GM23248 (cell line): ENCODE measurements at places on chromosomes 7 and 10. TPM values are rescaled to one million over a fixed set of nuclear protein-coding genes. Genes with fewer than 3 reads are reported as not detected.

- no peaks in the 10 kb centered on the region for H3K36me3 ChIP-seq
- H3K4me3 ChIP-seq = no peak overlapping the region
- H3K27me3 ChIP-seq = no peaks in the 10 kb centered on the region
- peaks cover 40% of the 10 kb centered on the region for H3K4me1 ChIP-seq
- DNase-seq = no peak
These were observed 2.7 kb upstream of the PDCD4 start for GRCh38 chr10:110868981-110869380.

GRCh38 chr7:88299126-88299525 is 7.6 kb downstream of the STEAP4 start:
- no peak overlapping the region for H3K27ac ChIP-seq
- H3K36me3 ChIP-seq = no peaks in the 10 kb centered on the region
- no peak overlapping the region for H3K4me3 ChIP-seq
- no peak for DNase-seq

DNA sequence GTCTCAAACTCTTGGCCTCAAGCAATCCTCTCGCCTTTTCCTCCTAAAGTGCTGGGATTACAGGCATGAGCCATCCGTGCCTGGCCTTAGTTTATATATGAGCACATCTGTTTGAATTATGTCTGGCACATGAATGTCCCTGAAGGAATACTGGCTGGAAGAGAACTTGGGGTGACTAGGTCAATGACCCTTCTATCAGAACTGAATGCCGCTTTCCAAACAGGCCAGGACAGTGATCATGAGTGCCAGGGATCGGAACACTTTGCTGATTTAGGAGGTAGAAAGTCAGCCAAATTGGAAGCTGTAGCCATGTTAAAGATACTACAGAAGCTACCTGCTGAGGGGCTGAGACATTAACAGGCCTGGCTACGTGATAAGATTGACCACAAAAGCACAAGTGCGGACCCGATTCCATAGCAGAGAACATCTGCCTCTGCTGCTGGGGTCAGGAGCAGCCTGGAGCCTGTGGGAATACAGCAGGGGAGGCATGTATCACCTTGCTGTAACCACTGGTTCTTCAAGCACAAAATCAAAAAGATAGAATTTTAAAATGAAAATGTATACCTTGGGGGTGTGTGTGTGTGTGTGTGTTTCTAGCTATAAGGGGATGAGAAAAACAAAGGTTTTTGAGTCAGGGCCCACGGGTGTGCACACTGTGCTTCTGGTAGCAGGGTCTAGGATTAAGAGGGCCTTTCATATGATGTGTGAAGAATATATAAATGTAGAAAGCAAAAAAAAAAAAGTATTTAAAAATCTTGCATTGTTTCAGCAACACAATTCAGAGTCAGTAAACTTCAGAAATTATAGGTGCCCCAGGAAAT is 293.7 kb downstream of the BBS9 start:
- peaks cover 8% of the 10 kb centered on the region; the same call in 1 of the 2 replicates for H3K4me1 ChIP-seq
- no peak for DNase-seq
- H3K4me3 ChIP-seq = no peak overlapping the region
- H3K36me3 ChIP-seq = no peaks in the 10 kb centered on the region
- H3K27me3 ChIP-seq = no peaks in the 10 kb centered on the region
- H3K27ac ChIP-seq = no peak overlapping the region

- H3K4me3 ChIP-seq = no peak overlapping the region
- peaks cover 6% of the 10 kb centered on the region; the same call in 1 of the 2 replicates for H3K4me1 ChIP-seq
- no peaks in the 10 kb centered on the region for H3K27me3 ChIP-seq
- H3K36me3 ChIP-seq = no peaks in the 10 kb centered on the region
These were observed 61.2 kb downstream of the SEMA3D start for GRCh38 chr7:85125651-85126131.

DNA sequence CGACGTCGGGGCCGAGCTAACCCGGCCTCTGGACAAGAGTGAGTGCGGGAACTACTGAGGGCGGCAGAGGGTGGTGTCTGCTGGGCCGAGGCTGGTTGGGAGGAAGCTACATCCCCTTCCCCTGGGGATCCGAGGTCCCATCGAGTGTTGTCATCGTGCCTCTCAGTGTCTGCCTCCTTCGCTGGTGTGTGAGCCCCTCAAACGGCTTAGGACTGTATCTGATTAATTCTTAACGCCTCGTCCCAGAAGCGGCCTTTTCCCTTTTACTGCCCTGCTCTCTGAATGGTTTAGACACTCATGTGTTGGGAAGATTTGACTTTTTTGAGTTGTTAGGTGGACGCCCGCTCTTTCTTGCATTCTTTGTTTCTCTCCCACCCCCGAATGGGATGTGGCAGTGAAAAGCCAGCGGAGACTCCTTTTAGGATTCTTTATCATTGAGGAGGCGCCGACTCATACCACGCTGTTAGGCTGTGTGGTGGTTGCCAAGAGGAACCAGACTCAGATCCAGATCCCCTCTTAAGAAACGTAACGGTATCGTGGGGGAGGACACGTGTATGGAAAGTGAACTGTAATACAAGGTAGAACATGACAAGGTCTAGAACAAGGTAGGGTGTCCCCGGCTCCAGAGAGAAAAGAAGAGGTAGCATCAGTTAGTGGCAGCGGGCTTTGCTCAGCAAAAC is 631 bp downstream of the SUPV3L1 start:
- H3K27ac ChIP-seq = peak overlapping the region; percentile 95
- no peaks in the 10 kb centered on the region for H3K27me3 ChIP-seq
- H3K4me3 ChIP-seq = peak overlapping the region; percentile 98
- H3K4me1 ChIP-seq = peaks cover 7% of the 10 kb centered on the region
- DNase-seq = peak; percentile 81
- peaks cover under 1% of the 10 kb centered on the region; the same call in 1 of the 2 replicates for H3K36me3 ChIP-seq

GRCh38 chr7:116403265-116403664 is 96.3 kb upstream of the CAV2 start:
- peak overlapping the region; percentile 15 for H3K27ac ChIP-seq
- H3K4me3 ChIP-seq = no peak overlapping the region
- H3K4me1 ChIP-seq = peaks cover 33% of the 10 kb centered on the region

GRCh38 chr7:36128448-36129047 is 24.5 kb upstream of the EEPD1 start:
- peaks cover 8% of the 10 kb centered on the region for H3K4me1 ChIP-seq
- H3K36me3 ChIP-seq = no peaks in the 10 kb centered on the region
- peak; percentile 97 for DNase-seq
- no peaks in the 10 kb centered on the region for H3K27me3 ChIP-seq

- no peak overlapping the region for H3K27ac ChIP-seq
- H3K36me3 ChIP-seq = no peaks in the 10 kb centered on the region
- no peak overlapping the region for H3K4me3 ChIP-seq
- H3K4me1 ChIP-seq = no peaks in the 10 kb centered on the region
- H3K27me3 ChIP-seq = peaks cover 14% of the 10 kb centered on the region; the same call in 1 of the 2 replicates
- DNase-seq = no peak
These were observed 101.5 kb upstream of the GPR26 start for GRCh38 chr10:123564631-123565030.

- no peaks in the 10 kb centered on the region for H3K27me3 ChIP-seq
- H3K4me3 ChIP-seq = no peak overlapping the region
These were observed 38.1 kb upstream of the FAM20C start for GRCh38 chr7:154096-154799.

DNA sequence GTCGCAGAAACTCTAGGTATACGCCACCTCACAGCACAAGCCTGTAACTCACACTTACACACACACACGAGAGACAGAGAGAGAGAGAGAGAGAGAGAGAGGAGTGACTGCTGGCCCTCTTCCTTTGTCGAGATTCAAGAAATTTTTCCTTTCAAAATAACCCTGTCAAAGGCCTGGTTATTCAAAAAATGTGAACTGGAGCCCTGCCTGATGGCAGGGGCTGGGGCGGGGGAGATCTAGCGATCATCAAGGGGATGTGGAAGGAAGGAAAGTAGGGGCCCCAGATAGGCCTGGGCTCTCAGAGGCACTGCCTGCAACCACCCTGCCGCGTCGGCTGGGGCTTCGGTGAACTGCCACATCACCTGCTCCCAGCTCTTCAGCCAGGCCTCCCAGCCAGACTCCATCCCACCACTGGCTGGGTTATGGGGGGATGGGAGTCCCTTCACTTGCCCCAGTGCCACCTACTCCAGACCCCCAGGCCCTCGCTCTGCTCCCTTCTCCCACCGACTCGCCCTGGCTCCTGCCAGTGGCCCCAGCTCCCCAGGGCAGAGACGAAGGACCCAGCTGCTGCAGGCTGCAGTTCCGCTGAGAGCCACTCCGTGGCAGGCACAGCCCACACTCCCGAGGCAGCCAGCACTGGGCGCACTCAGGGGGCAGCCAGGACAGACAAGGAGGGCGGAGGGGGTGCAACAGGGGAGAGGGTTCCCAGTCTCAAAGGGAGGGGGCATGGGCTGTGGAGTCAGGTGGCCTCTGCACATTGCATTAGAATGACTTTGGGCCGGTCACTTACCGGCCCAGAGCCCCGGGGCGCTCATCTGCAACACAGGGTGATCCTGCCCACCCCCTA is 15.3 kb downstream of the KCNH2 start:
- H3K27me3 ChIP-seq = peaks cover 41% of the 10 kb centered on the region
- H3K27ac ChIP-seq = no peak overlapping the region
- H3K4me3 ChIP-seq = no peak overlapping the region
- H3K36me3 ChIP-seq = no peaks in the 10 kb centered on the region
- DNase-seq = peak; percentile 72

- H3K27ac ChIP-seq = no peak overlapping the region
- H3K4me3 ChIP-seq = no peak overlapping the region
- no peaks in the 10 kb centered on the region for H3K27me3 ChIP-seq
These were observed 620.0 kb downstream of the CNTNAP2 start for GRCh38 chr7:146736446-146737190.

DNA sequence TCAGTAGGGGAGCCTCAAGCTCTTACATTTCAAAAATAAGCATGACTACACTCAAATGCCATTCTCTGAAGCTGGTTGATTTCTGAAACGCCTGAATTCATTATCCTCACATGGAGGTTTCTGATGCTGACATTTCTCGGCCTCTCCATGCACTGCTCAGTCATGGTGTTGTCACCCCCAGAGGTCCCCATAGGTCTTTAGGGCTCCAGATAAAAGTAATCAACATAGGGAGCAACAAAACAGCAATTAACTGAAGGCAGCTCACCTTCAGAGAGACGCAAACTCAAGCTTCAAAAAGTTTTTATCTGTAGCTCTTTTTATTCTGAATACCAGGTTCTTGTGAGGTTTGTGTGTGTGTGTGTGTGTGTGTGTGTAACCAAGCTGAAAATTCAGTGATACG is 223.2 kb upstream of the LRRN3 start:
- no peak overlapping the region for H3K27ac ChIP-seq
- H3K4me3 ChIP-seq = no peak overlapping the region
- no peaks in the 10 kb centered on the region for H3K36me3 ChIP-seq
- H3K4me1 ChIP-seq = no peaks in the 10 kb centered on the region
- DNase-seq = no peak
- H3K27me3 ChIP-seq = no peaks in the 10 kb centered on the region

- no peak overlapping the region for H3K27ac ChIP-seq
- no peaks in the 10 kb centered on the region for H3K27me3 ChIP-seq
- peaks cover 11% of the 10 kb centered on the region for H3K4me1 ChIP-seq
- H3K36me3 ChIP-seq = no peaks in the 10 kb centered on the region
- DNase-seq = no peak
These were observed 47.5 kb upstream of the ANTXRL start for GRCh38 chr10:46239247-46239646.

DNA sequence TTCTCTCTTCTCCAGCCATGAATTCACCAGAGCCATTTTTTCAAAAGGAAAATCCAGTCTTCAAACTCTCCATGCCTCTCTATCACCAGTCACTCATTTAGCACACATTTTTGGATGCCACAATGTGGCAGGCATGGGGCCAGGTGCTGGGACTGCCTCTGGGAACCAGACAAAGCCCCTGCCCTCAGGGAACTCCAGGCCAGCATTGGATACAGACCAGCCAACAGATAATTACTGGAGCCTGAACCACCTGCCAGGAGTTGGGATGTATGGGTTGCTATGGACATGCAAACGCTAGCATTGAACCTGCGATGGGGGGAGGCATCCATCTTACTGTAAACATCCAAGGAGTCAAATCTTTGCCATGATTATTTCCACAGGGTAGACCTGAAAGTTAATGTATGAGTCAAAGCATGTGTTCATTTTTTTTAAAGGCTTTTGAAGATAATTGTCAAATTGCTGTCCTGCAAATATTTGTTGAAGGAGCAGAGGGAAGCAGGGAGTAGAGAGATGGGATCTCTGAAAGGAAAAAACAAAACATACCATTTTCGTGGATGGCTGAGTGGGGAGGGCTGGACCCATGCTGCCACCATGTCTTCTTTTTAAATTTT is 43.2 kb downstream of the SRRM3 start:
- H3K4me3 ChIP-seq = no peak overlapping the region
- DNase-seq = no peak
- H3K27me3 ChIP-seq = no peaks in the 10 kb centered on the region
- H3K36me3 ChIP-seq = no peaks in the 10 kb centered on the region
- H3K27ac ChIP-seq = no peak overlapping the region
- no peaks in the 10 kb centered on the region for H3K4me1 ChIP-seq

DNA sequence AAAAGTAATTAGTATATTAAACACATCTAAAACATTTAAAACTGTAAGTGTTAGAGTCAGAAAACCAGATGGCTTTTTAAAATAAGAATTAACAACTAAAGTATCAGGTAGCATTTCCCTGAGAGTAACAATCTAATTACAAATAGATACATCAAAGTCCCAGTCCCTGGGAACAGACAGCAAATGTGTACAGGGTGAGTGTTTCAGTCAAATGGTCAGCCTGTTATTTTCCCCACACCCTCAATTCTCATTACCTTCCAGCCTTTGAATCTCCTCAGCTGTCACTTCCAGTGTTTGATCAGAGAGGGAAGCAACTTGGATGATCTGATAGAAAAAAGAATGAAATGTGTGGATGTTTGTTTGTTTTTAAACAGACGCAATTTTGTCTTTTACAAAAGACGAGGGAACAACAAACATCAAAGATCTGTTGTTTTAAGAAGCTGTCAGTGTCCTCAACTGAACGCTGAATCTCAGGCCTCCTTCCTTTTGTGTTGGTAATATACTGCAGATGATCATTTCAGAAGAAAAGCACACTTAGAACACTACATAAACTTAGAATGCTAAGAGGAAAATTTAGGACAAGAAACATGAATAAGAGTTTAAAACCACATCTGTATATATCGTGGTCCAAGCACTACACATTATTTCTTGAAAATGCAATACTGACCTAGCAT is 29.8 kb downstream of the CEP41 start:
- no peaks in the 10 kb centered on the region for H3K27me3 ChIP-seq
- H3K27ac ChIP-seq = no peak overlapping the region
- H3K4me1 ChIP-seq = peaks cover 13% of the 10 kb centered on the region

GALNT17 gene
- total RNA-seq = not detected in 2 replicates

C10orf143 gene
- total RNA-seq = 0.76 TPM in 1 of 2 replicates, not detected in the other

GLCCI1 gene
- total RNA-seq = 1.6 and 3.0 TPM in 2 replicates

GIMAP6 gene
- not detected in 2 replicates for total RNA-seq

SPDYE2 gene
- total RNA-seq = not detected in 2 replicates

SFXN2 gene
- 0.51 and 1.1 TPM in 2 replicates for total RNA-seq

SFR1 gene
- total RNA-seq = 4.4 and 4.6 TPM in 2 replicates
